ENCODE measurements at places on chromosomes 1 and 21.

GRCh38 chr1:87599569-87599968, 270.9 kb downstream of the LMO4 start:
- DNase-seq, result no peak

- DNase-seq, result no peak
These were observed 56.4 kb downstream of the DIP2A start for GRCh38 chr21:46515109-46515508.

GRCh38 chr1:72230746-72231145, 51.6 kb downstream of the NEGR1 start:
- DNase-seq, result no peak

DNA sequence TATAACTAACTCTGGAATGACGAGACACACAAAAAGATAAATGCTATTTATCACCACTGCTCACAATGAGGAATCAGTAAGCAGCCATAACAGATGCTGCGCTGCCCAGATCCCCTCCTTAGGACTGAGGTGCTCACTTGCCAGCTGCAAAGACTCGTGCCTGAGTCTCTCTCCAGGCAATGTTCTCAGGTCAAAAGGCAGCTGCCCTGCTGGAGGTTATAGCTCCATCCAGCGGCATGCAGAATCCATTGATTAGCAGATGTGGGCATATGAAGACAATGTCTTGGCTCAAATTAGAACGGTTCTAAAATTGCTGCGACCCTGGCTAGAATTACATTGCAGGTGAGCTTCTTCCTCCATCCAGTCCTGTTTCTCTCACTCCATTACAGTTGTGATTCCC, 328.2 kb upstream of the CHRM3 start:
- DNase-seq, result no peak

DNA sequence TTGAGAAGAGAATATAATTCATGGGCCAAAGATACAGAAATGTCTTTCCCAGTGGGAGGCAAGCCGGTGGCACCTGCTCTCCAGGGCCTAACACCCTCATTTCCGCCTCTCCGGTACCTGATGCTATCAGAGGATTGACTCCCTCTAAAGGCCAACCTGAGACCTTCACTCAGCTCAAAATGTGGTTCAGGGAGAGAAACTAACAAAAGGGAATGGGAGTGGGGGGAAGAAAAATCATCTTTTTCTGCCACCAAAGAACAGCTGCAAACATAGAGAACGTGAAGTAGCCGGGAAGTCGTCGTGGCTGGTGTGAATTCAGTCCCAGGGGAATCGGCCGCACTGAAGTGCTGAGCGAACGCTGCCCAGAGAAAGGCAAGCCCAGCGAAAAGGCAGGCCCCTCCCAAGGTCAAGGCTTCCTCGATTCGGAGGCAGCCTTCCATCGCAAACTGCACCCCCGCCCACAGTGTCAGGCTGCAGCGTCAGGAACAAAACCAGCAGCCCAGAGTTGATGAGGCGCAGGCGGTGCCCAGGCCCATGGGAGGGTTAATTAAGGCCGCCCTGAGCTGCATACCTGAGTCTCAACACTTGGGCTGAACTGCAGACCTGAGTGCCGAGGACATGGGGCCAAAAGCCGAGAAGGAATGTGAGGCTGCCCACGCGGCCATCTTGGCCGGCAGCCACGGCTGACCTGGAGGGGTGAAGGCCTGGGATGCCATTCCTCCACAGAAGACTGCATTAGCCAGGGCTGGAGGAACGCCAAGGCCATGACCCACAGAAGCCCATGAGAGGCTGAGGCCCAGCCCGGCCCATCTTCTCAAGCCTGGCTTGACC, 160.2 kb downstream of the PSMG1 start:
- DNase-seq, result no peak

DNA sequence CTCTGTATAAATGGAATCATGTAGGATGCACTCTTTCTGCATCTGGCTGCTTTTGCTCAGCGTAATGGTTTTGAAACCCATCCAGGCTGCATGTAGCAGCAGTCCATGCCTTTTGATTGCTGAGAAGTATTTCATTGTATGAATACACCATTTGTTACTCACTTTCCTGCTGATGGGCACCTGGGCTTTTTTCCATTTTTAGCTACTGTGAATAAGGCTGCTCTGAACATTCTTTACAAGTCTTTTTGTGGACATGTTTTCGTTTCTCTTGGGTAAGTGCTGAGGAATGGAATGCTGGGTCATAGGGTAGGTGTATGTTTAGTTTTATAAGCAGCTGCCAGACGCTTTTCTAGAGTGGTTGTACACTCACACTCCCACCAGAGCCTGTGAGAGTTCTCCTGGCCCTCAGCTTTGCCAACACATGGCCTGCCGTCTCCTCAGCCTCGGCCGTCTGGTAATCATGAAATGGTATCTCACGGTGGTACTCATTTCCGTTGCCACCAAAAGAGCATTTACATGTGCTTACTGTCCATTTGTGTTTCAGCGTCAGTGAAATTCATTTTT, 22.7 kb downstream of the SLX9 start:
- DNase-seq, result no peak

- no peak for DNase-seq
These were observed 1.9 kb downstream of the ZBTB7B start for GRCh38 chr1:155004352-155005075.

DNA sequence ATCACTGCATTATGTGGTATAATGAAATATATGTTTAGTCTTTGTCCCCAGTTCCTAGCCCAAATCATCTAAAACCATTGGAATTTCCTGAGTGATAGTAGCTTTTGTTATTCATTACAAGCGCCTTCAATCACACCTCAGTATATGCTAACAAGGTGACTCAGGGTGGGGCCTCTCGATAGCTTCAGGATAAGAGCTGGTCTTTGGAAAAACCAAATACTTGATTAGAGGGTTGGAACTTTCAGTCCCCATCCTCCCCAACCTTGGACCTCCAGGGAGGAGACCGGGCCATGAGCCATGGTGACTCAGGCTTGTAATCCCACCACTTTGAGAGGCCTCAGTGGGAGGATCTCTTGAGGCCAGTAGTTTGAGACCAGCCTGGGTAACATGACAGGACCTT, 5.1 kb upstream of the BRDT start:
- no peak for DNase-seq

DNA sequence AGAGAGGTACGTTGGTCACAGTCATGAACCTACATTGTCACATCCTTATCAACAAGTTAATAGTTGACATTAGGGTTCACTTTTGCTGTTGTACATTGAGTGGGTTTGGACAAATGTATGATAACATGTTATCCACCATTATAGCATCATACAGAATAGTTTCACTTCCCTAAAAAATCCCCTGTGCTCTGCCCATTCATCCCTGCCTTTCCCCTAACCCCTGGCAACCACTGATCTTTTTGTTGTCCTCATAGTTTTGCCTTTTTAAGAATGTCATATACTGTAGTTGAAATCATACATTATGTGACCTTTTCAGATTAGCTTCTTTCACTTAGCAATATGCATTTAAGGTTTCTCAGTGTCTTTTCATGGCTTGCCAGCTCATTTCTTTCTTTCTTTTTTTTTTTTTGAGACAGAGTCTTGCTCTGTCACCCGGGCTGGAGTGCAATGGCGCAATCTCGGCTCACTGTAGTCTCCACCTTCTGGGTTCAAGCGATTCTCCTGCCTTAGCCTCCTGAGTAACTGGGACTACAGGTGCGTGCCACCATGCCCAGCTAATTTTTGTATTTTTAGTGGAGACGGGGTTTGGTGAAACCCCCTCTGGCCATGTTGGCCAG, 50.6 kb downstream of the UCK2 start:
- no peak for DNase-seq

DNA sequence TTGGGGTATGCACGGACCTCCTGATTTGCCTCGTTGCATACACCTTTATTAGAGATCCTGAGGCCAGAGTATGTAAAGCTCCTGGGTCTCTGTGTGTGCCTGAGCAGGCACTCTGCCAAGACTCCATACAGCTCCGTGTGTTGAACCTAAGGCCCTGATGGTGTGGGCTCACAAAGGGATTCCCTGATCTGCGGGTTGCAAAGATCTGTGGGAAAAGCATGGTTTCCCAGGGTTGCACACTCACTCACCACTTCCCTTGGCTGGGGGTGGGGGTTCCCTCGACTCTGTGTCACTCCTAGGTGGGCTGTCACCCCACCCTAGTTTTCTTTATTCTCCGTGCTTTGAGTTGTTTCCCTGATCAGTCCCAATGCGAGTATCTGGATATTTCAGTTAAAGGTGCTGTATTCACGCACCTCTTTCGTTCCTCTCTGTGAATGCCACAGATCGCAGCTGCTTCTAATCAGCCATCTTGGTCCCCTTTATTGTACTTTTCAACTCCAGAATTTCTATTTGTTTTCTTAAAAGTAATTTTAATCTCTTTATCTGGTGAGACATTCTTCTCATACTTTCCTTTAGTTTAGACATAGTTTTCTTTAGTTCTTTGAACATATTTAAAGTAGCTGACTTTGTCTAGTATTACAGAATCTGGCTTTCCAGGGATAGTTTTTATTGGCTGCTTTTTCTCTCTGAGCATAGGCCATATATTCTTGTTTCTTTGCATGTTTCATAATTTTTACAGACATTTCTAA, 39.0 kb upstream of the F3 start:
- no peak for DNase-seq

DNA sequence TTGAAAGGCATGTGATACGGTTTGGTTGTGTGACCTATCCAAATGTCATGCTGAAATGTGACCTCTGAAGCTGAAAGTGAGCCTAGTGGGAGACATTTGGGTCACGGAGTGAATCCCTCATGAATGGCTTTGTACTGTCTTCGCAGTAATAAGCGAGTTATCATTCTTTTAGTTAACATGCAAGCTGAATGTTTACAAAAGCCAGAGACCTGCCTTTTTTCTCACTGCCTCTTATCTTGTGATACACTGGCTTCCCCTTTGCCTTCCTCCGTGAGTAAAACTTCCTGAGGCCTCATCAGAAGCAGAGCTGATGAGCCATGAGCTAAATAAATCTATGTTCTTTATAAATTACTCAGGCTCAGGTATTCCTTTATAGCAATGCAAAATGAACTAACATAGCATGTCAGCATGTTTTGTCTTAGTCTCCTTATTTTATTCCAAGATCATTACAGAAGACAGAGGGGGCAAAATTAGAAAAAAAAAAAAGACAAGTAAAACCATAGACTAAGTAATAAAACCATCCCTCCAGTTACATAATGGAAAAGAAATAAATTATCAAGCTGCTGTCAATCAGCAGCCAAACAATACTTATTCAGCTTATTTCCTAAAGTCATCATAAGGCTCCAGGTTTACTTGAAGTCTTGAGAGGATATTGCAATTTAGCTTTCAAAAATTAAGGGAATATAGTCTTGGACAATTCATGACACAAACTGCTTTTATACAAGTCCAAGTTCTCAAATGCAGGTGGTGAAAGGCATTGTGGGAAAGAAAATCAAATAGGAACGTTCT, 12.1 kb downstream of the RGS18 start:
- no peak for DNase-seq

GRCh38 chr1:204529371-204529895, 13.2 kb downstream of the MDM4 start:
- no peak for DNase-seq

GRCh38 chr1:54361342-54361741, 44.9 kb downstream of the SSBP3 start:
- no peak for DNase-seq

DNA sequence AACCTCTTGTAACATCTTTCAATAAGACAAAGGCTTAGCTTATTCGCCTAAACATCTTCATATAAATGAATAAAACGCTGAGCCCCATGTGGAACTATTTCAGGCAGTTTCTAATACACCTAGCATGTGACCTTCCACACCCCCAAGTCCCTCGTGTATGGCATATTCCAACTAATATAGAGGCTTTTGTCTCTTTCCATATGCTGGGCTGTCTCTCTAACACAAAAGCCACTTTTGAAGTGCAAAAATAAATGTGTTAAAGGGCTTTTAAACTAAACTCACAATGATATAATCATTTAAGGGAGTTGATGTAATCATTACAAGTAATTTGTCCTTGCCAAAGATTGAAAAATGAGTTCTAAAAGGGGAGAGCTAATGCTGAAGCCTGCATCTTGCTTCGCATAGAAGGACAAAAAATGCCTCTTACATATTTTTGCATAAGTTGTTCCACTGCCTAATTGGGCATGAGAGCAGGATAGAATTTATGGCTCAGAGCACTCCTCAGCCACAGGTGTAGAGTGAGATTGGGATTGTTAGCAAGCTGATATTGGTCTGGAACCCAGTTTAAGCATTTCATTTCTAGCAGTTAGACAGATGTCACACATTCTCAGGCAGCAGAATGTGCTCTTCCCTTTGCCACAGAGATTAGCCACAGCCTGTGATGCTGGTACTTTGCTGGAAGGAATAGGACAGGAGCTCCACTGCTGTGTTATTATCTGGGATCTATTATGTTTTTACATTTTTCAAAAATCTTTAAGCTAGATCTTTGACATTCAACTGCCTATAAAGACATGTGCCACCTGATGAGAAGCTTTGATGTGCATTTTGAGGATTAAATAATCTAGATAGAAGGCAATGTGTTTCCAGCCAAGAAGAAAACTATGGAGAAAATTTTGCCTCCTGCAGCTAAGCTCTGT, 1044.4 kb downstream of the ADGRL2 start:
- DNase-seq, result no peak

- DNase-seq, result peak; percentile 63
These were observed 118.0 kb upstream of the IFFO2 start for GRCh38 chr1:19074361-19074901.

GRCh38 chr1:109091078-109091838, 694 bp downstream of the TMEM167B start:
- no peak for DNase-seq

GRCh38 chr1:243672539-243673074, 177.4 kb downstream of the AKT3 start:
- DNase-seq, result no peak

DNA sequence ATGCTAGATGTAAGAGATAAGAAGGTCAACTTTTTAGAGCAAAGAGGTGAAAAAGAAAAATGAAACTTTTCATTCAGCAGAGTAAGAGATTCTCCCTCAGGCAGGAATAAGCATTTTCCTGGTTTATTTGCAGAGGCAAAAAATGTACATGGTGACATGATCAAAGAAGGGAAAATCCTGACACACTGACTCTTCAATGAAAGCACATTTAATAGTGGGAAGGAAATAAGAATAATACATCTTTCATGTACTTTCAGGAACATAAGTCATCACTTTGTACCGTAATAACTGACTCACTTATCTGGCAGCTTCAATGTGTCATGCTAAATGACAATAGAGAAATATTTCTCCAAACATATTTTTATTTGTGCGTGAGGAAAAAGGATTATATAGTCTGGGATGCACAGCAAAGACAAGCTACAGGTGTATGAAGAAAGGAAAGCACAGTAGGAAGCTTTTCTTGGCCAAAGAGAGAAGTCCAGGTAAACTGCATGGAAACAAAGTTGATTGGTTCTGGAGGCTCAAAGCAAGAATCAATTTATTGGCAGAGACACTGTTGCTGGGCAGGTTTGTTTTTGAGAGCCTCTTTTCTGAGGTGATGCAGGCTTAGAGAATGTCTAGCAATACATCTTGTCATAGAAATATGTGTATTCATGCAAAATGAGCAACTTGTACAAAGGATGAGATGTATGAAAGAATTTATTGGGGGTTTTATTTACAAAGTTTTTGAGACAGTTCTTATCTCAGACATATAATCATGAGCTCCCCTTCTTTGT, 1409.0 kb downstream of the PLA2G4A start:
- no peak for DNase-seq

GRCh38 chr1:152002960-152003359, 9.3 kb upstream of the S100A10 start:
- DNase-seq, result no peak

- DNase-seq, result no peak
These were observed 19.3 kb downstream of the ELF3 start for GRCh38 chr1:202029727-202030126.

- no peak for DNase-seq
These were observed 11.4 kb downstream of the TRNAU1AP start for GRCh38 chr1:28564310-28564709.

GRCh38 chr1:156284757-156285156, 632 bp downstream of the TMEM79 start:
- no peak for DNase-seq

- no peak for DNase-seq
These were observed 311.3 kb downstream of the FAM72C start for GRCh38 chr1:143660354-143660941.
